ENCODE measurements at places on chromosomes 3 and 15.

GRCh38 chr3:4375911-4376310 is 72.7 kb downstream of the SETMAR start:
- no peak for DNase-seq

- DNase-seq = no peak
Observed at GRCh38 chr15:63623232-63623969, 26.2 kb downstream of the FBXL22 start.

DNA sequence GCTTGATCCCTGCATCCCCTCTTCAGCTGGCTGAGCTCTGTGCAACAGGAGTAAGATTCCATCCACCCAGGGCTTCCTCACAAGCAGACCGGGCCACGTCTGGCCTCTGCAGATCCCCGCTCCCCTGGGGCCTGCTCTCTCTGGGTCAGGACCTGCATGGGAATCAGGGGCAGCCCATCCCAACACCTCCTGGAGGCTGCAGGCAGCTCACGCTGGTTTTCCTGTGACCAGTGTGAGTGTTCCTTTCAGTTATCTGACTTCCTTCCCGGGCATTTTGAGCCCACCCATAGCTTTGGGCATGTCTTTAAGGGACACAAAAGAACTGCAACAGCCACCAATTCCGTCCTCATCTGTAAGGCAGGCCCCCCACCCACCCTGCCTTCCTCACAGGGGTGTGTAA is 16.3 kb downstream of the NUP210 start:
- no peak for DNase-seq

DNA sequence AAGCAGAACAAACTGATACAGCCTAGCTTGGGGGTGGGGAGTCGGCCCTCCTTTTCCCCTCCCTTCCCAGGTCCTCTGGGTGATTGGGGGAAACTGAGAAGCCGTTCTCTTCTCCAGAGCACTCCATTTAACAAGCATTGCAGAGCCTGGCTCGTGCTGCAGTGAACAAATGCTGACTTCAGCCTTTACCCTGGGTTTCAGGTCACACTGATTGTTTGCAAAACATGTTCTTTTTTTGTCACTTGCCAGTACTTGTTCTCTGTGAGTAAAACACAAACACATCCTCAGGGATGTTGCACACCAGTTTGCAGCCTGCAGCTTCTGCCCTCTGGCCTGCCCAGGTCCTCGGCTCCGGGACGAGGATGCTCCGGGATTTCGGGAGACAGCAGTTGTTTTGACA is 132.8 kb downstream of the PGPEP1L start:
- DNase-seq = no peak

DNA sequence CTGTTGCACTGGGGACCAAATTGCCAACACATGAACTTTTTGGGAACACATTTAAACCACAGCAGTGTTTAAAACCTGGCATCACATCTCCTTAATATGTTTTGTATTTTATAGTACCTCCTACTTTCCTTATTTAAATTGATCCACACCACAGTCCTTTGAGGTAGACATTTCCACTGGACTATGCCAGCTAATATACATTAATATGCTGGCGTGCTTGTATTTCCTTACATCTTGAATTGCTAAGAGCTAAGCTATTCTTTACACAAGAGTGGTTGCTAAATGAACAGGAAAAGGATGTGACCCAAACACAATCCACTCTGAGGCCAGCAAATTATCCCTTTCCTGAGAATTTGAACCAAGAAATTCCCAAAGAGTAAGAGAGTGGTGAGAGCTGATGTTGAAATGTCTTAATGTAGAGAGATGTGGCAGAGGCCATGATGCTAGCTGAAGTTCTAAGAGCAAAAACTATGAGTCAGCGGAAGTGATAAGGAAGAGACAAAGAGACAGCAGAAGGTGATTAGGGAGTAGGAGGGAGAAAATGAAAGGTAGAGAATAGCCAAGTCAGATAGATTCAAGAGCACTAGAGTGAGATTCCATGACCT is 131.2 kb downstream of the CD47 start:
- DNase-seq = no peak

- DNase-seq = no peak
Observed at GRCh38 chr3:8784676-8785435, 15.4 kb upstream of the OXTR start.

GRCh38 chr3:14617508-14618023 is 34.0 kb upstream of the CCDC174 start:
- no peak for DNase-seq

DNA sequence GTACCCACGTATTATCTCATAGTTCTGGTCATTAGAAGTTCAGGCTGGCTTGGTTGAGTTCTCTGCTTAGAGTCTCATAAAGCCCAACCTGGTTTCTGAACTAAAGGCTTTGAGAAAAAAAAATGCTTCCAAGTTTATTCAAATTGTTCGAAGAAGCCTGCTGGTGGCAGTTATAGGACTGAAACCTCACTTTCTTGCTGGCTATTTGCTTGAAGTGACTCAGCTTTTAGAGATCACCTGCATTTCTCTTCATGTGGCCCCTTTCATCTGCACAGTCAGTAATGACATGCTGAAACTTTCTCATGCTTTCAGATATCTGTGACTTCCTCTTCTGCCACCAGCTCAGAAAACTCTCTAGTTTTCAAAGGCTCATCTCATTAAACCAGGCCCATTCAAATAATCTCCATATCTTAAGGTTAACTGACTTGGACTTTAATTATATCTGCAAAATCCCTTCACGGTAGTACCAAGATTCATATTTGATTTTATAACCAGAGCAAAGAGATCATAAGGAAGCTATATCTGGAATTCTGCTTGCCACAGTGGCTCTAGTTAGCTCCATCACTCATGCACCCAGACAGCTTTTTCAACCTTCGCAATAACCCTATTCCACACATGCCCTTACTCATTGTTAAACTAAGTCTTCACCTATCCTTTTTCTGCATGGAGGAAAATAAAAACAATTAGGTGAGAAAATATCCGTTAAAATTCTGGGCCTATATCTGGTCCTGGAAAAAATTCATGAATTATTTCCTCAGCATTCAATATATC is 433.8 kb upstream of the CBLB start:
- peak; percentile 43 for DNase-seq

DNA sequence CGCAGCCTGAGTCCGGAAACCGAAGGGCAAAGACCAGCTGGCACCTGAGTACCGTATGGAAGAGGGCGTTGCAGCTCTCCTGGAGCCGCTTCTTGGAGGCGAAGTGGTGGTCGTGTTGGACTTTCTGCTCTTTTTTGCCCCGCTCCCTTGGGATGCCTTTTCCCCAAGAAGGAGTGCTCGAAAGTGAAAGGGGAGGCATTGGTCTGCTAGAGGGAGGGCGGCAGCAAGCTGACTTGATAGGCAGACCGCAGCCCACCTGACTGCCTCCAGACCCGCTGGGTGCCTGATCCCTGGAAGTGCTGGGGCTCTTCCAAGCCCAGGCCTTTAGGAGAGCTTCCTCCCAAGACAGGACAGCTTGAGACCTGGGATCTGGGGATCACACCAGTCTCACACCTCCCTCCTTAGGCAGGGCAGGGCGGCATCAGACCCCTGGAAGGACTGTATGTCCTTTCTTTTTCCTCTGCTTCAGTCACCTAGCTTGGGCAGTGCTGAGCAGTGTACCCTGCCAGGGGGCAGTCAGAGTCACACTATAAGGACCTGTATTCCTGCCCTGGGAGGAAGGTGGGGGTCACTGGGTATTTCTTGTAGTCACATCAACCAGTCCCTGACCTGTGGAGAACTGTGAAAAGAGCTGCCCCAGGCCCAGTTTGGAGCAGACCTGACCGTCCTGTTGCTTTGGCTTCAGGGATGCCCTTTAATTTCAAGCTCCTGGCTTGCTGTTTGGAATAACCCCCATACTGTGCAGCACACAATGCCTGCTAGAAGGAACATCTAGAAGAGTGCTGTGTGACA is 2.1 kb downstream of the ACVR2B start:
- DNase-seq = no peak

- no peak for DNase-seq
Observed at GRCh38 chr3:180619723-180620122, 17.8 kb downstream of the TTC14 start.

DNA sequence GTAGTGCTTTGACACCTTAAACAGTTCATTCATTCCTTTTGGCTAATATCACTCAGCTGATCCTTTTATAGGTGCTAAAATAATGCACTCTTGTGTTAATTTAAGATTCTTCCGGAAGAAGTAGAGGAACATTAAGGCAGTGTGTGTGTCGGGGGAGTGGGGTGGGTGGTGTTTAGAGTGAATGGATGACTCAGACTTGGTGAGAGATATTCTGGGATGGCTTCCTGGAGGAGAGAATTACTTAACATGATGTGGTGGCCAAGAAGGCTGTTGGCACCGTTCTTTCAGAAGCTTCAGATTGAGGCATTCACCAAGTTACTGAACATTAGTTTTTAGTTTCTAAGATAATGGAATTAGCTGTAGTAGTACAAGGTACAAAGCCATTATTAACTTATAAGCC is 125.6 kb upstream of the ROPN1 start:
- DNase-seq = no peak

DNA sequence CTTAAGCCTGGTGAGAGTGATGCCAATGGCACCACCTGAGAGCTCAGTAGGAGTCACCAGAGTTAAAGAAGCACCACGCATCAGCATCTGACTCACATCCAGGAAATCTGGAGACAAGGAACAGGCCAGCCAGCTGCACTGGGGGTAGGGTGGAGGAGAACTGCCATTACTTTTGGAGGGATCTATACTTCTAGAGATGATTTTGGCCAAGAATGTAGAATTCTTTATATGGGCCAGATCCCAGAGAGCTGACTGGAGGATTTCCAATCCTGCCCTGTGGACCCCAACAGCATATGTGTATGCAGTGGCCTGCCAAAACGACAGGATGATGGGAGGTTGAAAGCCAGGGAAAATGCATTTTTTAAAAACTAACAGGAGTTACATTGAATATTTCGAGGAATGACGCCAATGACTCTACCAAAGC is 29.8 kb downstream of the CCR3 start:
- DNase-seq = no peak

- DNase-seq = no peak
Observed at GRCh38 chr15:52652984-52653383, 26.2 kb downstream of the ATOSA start.

DNA sequence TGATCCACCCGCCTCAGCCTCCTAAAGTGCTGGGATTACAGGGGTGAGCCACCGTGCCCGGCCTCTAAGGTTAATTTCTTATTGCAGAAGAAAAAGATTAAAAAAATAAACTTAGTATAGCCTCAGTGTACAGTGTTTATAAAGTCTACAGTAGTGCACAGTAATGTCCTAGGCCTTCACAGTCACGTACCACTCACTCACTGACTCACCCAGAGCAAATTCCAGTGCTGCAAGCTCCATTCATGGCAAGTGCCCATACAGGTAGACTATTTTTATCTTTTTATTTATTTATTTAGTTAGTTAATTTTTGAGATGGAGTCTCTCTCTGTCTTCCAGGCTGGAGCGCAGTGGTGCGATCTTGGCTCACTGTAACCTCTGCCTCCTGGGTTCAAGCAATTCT is 3.2 kb upstream of the FLNB start:
- DNase-seq = no peak

DNA sequence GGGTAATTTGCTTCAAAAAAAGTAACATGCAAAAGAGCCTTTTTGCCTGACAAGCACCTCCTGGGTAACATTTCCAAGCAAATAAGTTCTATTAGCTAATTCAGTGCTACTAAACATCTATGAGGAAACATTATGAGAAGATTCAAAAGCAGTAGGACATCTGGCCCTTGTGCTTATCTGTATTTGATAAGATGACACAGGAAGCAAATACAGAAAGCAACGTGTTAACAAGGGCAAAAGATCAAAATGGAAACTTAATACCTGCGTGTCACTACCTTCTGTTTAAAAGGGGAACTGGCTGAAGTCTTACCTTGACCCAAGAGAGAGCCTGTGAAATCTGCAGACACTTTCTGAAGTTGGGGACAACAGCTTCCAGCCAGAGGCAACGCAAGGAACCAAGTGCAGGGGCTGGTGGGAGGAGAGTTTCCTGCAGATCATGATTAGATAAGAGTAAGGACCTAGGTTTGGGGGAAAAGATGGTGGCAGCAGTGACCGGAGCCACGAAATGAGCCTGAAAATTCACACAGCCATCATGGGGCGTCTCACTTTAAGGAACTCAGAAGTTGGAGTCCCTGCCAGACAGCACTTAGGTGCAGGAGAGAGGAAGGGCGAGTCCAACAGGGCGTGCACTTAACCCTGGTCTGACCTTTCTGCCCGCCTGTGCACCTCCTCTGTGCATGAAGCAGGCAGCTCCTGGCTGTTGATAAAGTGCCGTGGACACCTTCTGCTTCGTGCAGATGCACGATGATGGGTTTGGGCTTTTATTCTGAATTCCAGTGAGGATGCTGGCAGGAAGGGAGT is 153.6 kb upstream of the BHLHE40 start:
- peak; percentile 68 for DNase-seq

GRCh38 chr15:31974855-31975829 is 55.2 kb upstream of the CHRNA7 start:
- DNase-seq = peak; percentile 46

DNA sequence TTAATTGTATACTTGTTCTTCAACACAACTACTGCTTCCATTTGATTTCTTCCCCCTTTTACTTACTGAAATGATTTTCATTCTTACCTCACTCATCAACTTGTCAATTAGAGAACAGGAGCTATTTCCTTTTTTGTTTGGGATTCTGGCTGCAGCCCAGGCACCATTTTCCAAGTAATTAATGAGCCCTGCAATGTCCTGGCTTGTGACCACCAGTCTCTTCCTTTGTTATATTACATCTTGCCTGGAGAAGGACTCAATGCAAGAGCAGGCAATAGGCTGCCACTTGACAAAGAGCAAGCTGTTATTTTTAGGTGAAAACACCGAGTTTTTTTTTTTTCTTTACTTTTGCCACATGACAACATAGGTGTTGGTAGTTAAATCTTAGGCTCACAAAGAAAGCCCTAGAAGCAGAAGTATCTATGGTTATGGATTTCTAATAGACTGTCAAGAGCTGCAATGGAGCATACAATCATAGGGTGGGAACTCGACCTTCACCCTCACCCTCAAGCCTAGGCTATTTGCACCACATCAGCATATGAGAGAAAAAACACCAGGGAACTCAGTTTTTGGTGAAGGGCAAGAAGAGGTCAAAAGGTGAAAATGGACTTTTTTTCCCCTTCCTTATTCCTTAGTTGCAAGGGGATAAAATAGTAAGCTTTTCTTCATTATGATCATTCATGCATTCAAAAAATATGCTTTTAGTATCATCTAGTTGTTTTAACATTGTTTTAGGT is 114.9 kb downstream of the TNIK start:
- no peak for DNase-seq

Measured in activated CD8-positive, alpha-beta T cell treated with anti-CD3 and anti-CD28 coated beads, Interleukin-2, amount 10 ng/mL, durations not matched to agents 7 days and 5 days (primary cell).